ENCODE measurements at places on chromosomes 3 and 15.

DNA sequence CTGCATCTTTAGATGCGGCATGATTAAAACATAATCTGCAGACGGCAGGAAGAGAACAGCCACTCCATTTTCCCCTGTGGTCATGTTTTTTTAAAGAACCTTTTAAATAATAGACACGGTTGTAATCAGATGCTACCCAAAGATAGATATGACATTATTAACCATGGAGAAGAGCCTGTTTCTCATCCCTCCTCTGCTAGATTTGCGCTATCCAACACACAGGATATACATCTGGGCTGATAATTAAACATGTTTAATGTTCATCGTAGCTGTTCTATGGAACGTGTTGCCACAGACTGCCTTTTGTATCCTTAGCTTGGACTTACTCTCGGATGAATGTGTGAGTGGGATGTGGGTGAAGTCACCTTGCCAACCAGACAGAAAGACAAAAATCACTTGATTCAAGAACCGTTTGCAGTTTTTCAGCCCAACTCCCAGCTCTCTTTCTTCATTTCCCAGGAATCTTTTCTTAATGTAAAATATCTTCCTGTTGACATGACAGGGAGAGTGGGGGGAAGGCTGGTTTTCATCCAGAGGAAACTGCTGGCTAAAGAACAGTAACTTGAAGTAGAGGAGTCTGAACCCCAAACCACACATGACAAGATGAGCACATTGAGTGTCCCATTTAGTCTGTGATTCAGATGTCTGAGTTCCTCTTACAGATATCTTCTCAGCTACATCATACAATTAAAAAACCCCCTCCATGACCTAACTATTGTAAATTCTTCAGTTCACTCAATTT, 118.6 kb upstream of the PRICKLE2 start:
- DNase-seq = no peak

- DNase-seq = no peak
Measured at GRCh38 chr15:29115093-29115991, 154.3 kb downstream of the NSMCE3 start.

DNA sequence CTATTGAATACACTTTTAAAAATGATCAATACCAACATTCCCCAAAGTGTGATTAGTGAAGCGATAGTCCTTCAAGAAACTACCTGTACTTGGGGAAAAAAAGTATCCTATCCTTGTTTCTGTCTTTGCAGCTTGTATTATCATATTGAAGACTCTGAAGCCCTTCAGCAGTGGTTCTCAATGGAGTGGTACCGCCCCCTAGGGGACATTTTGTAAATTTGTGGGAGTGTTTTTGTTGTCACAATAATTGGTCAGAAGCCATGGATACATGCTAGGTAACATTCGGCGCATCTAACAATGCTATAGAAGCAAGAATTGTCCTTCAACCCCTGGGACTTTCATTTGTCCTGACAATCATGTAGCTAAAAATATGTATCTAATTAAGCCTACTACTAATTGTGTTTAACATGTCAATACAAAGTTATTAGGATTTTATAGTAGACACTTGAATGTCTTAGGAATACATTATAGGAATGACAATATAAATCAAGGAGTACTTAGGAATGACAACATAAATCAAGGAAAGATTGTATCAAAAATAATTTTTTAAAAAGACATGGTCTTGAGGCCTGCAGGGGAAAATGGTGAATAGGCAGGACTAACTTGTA, 53.7 kb downstream of the NMD3 start:
- no peak for DNase-seq

GRCh38 chr15:43977072-43977884, 150.5 kb downstream of the WDR76 start:
- no peak for DNase-seq

- DNase-seq = no peak
Measured at GRCh38 chr3:111691293-111691909, 96.3 kb upstream of the ZBED2 start.

- no peak for DNase-seq
Measured at GRCh38 chr3:99825004-99825640, 7.5 kb downstream of the CMSS1 start.

DNA sequence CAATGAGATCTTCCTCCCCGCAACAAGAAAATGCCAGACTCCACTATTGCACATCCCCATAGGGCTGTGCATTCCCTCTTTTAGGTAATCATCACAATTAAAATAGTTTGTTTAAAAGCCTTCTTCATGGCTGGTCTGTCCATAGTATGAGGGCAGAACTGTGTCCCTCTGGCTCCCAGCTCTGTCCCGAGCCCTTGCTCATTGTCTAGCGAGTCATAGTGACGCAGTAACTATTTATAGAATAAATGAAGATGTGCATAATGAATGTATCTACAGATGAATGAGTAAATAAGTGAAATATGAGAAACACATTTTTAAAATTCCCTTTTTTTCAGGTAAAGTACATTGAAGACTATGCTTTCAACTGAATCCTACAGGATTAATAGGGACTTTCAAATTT, 128.4 kb upstream of the TMC3 start:
- no peak for DNase-seq

DNA sequence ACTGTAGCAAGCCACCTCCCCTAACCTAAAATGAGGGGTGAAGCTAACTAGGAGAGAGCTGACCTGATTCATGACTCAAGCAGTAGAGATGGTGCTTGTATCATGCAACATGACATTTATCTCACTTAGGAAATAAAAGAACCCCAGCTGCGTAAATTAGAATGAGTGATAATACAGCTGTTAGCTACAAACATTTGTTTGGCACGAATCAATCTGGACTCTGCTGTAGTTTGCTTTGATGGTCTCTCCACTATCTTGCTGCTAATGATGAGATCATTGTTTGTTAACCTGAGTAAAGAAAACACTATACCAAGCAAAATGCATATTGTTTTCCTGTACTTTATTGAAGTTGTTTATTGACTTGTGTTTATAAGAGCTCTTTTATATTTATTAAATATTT, 92.6 kb downstream of the ALDH1A2 start:
- no peak for DNase-seq

GRCh38 chr3:145094355-145094941, 1066.5 kb downstream of the PLOD2 start:
- DNase-seq = no peak

DNA sequence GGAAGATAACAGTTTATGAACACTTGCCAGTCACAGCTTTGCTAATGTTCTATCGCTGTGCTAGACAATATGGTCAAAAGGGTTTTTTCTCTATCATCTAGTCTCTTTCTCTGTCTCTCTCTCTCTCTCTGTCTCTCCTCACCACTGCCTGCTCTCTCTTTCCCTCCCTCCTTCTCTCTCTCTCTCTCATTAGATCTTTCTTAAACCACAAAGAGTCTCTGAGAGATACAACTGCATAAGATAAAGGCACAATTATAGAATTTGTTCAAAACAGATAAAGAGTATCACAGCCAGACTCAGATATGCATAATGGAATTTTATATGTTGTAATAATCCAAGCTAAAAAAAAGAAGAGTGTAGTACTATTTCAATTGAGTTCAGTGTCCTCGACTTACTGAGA, 258.4 kb downstream of the MECOM start:
- no peak for DNase-seq

DNA sequence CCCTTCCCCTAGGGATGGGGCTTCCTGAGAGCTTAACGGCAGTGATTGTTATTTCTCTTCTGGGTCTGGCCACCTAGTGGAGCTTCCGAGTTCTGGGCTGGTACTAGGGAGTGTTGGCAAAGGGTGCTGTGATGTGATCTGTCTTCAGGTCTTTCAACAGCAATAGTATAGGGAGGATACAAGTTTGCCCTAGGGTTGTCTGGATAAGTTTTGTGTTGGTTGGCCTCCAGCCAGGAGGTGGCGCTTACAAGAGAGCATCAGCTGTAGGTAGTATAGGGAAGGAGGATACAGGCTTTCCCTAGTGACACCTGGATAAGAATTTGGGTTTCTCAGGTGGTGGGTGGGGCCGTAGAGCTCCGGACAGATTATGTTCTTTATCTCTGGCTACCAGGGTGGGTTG, 19.2 kb upstream of the CPOX start:
- no peak for DNase-seq

DNA sequence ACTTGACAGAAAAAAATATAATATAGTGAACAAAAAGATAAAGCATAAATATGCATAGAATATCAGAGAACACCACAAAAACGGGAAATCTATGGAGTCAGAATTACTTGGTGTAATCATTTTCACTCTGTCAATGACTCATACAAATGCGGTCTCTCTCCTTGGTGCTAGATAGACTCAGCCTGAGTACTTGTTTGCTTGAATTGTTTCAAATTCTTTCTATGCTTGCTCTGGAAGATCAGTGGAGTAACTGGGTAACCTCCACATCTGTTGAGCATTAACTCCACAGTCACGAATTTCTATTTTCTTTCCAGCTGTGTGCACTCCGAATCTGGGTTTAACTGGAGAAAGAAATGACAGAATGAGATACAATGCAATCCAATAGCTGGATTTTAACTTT, 760.4 kb downstream of the ZPLD1 start:
- DNase-seq = no peak

GRCh38 chr3:171168086-171168485, 141.6 kb upstream of the SLC2A2 start:
- DNase-seq = no peak

DNA sequence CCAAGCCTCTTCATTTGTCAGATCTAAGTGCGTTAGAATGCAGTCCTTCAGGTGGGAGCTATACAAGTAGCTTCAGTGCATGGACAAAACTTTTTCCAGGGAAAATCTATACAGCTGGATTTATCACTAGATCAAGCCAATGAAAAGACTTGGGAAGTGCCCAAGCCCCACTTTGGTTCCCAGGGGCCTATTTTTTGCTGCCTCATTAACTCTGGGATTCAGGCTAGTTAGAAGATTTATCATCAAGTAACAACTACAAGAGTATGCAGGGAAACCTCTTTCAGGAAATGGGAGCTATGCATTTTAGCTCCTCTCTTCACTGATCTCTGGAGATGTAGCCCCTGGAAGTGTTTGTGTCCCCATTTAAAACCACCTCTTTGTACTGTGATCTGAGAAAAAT, 908.8 kb downstream of the SQOR start:
- DNase-seq = no peak

DNA sequence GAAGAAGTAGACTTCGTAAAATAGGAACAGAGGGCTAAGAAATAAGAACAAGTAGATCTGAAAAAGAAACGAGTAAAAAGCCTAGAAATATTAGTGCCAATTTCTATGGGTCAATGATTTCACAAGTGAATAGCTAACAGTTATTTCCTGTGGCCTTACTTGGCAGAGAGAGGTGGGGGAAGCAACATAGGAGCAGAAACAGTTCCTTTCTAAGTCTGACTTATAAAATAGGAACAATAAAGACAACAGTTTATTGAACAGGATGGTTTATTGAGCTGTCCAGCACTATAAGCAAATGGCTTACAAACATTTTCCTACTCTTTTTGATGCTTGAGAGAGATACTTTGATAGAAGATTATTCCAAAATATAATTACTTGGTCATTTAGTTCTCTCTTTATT, 37.9 kb downstream of the AGTR1 start:
- DNase-seq = no peak

GRCh38 chr3:8319935-8320634, 181.5 kb upstream of the LMCD1 start:
- DNase-seq = no peak

GRCh38 chr15:96338074-96338765, 7.7 kb downstream of the NR2F2 start:
- DNase-seq = no peak

- no peak for DNase-seq
Measured at GRCh38 chr3:74267131-74267530, 347.3 kb downstream of the CNTN3 start.

DNA sequence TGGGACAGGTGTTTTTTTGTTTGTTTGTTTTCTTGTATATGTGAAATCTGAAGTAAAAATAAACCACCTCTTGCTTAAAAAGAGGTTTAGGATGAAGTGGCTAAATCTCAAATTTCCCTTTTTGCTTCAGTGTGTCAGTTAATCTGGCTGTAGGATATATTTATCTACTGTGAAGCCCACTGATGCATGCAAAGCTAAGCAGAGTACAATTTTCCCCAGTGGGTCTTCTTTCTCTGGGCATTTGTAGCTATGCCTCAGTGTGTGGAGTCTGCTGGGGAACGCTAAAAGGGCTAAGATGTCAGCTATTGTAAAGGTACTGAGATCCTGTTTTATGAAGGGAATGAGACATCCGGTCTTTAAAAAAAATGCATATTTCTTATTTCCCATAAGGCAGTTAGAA, 190.6 kb downstream of the TCF12 start:
- no peak for DNase-seq

GRCh38 chr3:9452417-9452816, 55.0 kb downstream of the SETD5 start:
- no peak for DNase-seq

GRCh38 chr3:62833538-62833937, 41.7 kb downstream of the CADPS start:
- DNase-seq = no peak

DNA sequence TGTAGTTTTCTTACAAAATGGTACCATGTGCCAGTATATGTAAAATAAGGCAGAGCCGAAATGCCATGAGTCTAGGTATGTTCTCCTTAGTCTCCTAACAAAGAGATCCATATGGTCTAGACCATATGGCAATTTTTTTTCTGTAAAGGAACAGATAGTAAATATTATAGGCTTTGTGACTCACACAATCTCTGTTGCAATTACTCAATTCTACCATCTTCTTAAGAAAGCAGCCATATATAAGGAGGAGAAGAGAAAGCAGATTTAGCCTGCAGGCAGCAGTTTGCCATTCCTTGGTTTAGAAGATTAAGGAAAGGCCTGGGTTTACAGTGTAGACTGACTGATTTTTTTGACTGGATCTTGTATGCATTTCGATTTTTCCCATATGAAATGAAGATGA, 16.3 kb upstream of the BBX start:
- DNase-seq = no peak

- DNase-seq = no peak
Measured at GRCh38 chr15:78976691-78977090, 31.8 kb upstream of the CTSH start.

GRCh38 chr3:105527949-105528348, 161.2 kb downstream of the ALCAM start:
- no peak for DNase-seq

- no peak for DNase-seq
Measured at GRCh38 chr15:83431521-83431920, 15.6 kb upstream of the SH3GL3 start.

- DNase-seq = no peak
Measured at GRCh38 chr3:184568924-184569829, 7.6 kb downstream of the EPHB3 start.

- DNase-seq = no peak
Measured at GRCh38 chr3:43073836-43074220, 32.1 kb downstream of the POMGNT2 start.

GRCh38 chr15:86735247-86736040, 655.8 kb downstream of the AGBL1 start:
- no peak for DNase-seq

DNA sequence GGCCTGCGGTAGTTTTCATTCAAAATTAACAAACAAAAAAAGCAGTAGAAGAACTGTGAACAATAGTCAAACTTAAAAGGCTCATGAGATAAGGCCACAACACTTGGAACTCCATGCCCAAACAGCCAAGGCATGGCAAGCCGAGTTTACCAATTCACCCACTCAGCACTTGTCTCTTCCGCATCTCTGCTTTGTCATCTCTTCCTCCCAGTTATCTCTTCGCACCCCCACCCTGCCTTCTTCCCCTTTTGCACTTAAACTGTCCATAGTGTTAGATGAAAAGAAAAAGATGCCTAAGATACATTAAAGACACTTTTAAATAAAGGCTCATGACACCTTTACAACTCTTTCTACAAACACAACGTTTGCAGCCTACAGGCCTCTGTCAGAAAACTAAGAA, 11.1 kb downstream of the TLE3 start:
- no peak for DNase-seq
